ENCODE measurements at places on chromosomes 16 and 17. TPM values are rescaled to one million over a fixed set of nuclear protein-coding genes. Genes with fewer than 3 reads are reported as not detected.
A peak's percentile ranks its signal among the peaks of the same experiment; 100 is the strongest.

Gene FCSK
- 8.2 TPM for total RNA-seq

Gene TIMP2
- 77.5 TPM for total RNA-seq

DNA sequence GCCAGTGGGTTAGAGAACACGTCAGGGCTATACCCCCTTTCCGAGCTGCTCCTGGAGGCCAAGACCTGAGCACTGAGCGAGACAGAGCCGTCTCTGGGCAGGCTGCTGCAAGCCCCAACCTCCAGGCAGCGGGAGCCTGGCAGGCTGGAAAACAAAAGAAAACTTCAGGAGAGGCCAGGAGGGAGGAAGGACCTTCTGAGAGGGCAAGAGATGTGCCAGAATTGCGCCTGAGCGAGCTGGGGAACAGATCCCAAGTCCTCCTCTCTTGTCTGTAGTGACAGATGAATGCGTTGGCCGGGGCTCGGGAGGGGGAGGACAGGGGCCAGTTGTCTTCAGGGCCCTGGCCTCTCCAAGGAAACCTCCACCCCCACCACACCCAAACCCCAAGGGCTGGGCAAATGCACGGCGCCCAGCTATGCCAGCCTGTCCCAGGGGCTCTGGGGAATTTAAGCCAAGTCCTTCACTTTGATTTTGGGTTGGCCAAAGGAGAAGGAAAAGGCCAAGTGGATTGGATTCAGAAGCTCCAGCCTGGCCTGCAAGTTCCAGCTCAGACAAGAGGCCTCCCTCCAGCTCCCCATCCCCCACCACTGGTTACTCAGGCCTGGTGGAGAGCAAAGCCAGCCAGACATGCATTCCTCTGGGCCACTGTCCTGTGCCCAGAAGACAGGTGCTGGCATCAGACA, 18.1 kb downstream of the SDK2 start:
- peak; percentile 42 for DNase-seq

Gene CCL17
- total RNA-seq = not detected

GRCh38 chr16:84003038-84003437, 35.0 kb downstream of the NECAB2 start:
- DNase-seq = no peak

Gene SLC5A11
- total RNA-seq = not detected

- DNase-seq = no peak
Observed at GRCh38 chr16:22816475-22816874, 2.5 kb downstream of the HS3ST2 start.
